ENCODE measurements at places on chromosomes 5 and 9.

- no peak for DNase-seq
Observed at GRCh38 chr5:40453689-40454088, 226.0 kb upstream of the PTGER4 start.

- peak; percentile 94 for DNase-seq
Observed at GRCh38 chr9:115672477-115673316, 480.9 kb upstream of the PAPPA start.

- DNase-seq, result no peak
Observed at GRCh38 chr9:136862849-136863622, 3.1 kb downstream of the EDF1 start.

GRCh38 chr5:16889972-16890519 lies 46.0 kb downstream of the MYO10 start:
- DNase-seq, result no peak

GRCh38 chr9:34400686-34401602 lies 24.2 kb upstream of the MYORG start:
- DNase-seq, result no peak
